ENCODE measurements at places on chromosomes 5 and 9. TPM values are rescaled to one million over a fixed set of nuclear protein-coding genes. Genes with fewer than 3 reads are reported as not detected.

The AHRR gene
- 1.7 TPM for total RNA-seq

The TNFSF8 gene
- 5.0 TPM for total RNA-seq

The RPL12 gene
- 985 TPM for total RNA-seq

The PDE6A gene
- 0.03 TPM for total RNA-seq

The ARHGEF39 gene
- 0.72 TPM for total RNA-seq

The MARCOL gene
- not detected for total RNA-seq

The TMEM174 gene
- total RNA-seq = 1.1 TPM

The DPYSL3 gene
- 19.1 TPM for total RNA-seq

The FOXD4L4 gene
- 0.31 TPM for total RNA-seq
